Dermis blood vessel endothelial cell (primary cell): ENCODE measurements at places on chromosomes 7 and 10. TPM values are rescaled to one million over a fixed set of nuclear protein-coding genes. Genes with fewer than 3 reads are reported as not detected.

GRCh38 chr7:155791836-155792235 lies 20.4 kb downstream of the SHH start:
- DNase-seq, result no peak

DNA sequence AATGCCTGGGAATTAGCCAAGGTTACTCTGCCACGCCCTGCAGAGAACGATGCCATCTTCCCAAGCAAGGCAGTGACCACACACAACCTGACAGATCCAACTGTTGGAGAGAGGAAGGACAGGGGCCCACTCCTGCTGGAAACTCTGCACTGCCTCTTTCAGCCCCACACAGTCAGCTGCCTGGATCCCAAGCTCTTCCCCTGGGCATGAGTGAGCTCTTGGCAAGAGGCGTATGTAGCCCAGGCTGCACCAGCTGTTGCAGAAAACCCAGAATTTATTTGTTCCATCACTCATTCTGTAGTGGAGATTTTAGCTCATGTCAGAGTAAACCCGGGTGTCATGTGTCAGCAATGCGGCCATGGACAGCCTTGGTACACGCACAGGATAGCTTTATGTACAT lies 135.1 kb upstream of the TRIM24 start:
- DNase-seq, result no peak

DNA sequence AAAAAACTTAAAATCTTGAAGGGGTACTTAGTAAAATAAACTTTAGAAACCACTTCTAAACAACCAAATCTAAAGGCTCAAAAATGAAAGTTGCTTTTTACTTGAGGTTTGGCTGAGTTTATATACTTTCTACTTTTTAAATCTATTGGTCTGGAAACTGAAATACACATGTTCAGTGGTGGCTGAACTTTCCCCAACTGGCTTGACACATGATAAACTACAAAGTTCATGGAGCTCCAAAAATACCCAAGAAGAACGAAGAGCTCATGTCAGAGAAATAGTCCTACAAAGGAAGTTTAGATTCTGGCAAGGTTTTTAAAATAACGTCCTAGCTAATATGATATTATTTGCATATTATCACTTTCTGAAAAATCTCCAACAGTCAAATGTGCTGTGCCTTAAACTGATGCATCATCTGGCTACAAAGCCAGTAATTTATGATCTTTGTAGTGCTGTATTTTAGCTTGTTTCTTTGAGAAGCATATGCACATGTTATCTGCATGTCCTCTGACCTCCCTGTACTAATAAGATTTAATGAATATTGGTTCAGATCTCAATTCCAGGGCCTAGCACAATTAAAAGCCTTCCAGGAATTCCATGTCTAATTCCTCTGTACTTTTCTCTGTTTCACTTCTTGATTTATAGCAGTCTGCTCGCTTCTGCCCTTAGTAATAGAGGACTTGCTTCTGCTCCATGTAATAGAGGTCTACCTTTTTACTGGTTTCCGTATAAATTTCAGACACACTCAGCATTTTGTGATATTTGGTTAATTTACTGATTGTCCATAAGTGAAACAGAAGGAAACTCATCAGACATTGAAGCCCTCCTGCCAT lies 28.2 kb downstream of the SEMA3C start:
- no peak for DNase-seq

- DNase-seq, result no peak
Measured at GRCh38 chr10:24579906-24580305, 143.8 kb downstream of the ARHGAP21 start.

DNA sequence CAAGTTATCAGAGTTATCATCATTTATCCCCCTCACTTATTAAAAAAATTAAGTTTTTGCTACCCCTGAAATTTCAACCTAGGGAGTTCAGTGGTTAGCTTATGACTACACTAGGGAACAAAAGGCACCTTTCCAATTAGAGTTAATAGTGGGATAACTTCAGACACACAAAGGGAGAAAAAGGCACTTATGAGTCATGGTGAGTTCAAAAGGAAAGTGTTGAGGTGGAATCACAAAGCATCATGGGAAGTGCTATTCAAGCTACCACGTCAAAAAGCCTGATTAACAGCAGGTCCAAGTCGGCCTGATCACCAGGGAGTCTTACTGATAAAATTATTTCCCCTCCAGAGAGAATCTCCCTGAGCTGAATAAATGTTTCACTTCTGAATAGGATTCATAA lies 165.7 kb downstream of the C7orf25 start:
- DNase-seq, result no peak

- DNase-seq, result no peak
Measured at GRCh38 chr7:131012477-131013031, 278.5 kb upstream of the KLF14 start.

GRCh38 chr7:100585511-100586265 lies at the start of gene LRCH4:
Gene LRCH4 (minus strand): TSS chr7:100586129. CDS start chr7:100586100, 29 bp downstream.
- peak; percentile 41 for DNase-seq

DNA sequence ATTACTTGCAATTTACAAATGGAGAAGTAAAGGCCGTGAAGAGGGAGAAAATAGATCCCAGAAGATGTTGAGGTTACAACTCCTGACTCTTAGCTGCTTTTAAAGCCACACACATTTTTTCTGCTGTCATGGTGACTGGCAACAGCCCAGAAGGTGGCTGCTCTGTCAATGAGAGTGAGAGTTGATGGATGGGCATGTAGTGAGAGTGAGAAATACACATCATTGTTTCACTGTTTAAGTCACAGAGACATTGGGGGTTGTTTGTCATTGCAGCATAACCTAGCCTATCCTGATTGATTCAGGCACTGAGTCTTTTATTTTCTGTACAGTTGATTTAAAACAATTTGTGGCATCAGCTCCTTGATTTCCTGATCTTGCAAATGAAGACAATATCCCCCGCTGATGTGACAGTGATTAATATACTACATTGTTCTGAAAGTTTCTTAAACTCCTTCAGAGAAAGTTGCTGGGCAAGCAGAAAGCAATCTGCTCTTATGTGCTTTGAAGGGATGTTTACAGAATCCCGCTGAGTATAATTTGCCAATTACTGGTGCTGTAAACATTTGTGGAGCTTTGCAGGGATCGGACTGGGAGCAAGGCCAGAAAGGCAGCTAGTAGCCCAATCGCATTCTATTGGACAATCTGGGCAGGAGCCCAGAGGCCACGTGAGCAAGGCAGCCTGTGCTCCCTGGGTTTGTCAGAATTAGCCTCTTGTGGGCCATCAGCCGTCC lies 229.6 kb downstream of the PRPF18 start:
- peak; percentile 80 for DNase-seq

DNA sequence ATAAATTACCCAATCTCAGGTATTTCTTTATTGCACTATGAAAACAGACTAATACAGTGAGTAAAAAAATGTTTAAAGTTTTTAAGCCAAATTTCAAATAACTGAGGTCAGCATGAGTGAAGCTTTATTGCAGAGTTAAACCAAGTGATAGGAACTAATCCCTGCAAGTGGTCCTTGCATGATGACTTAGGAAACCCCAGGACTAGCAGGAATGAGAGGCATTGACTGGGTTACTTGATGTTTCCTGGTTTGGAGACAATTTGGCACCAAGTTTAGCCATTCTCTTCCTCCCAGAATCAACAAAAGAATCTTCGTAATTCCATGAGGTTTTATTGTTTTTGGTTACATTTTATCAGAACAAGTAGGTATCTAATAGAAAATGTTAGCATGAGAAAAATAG lies 194.2 kb downstream of the BICC1 start:
- no peak for DNase-seq

DNA sequence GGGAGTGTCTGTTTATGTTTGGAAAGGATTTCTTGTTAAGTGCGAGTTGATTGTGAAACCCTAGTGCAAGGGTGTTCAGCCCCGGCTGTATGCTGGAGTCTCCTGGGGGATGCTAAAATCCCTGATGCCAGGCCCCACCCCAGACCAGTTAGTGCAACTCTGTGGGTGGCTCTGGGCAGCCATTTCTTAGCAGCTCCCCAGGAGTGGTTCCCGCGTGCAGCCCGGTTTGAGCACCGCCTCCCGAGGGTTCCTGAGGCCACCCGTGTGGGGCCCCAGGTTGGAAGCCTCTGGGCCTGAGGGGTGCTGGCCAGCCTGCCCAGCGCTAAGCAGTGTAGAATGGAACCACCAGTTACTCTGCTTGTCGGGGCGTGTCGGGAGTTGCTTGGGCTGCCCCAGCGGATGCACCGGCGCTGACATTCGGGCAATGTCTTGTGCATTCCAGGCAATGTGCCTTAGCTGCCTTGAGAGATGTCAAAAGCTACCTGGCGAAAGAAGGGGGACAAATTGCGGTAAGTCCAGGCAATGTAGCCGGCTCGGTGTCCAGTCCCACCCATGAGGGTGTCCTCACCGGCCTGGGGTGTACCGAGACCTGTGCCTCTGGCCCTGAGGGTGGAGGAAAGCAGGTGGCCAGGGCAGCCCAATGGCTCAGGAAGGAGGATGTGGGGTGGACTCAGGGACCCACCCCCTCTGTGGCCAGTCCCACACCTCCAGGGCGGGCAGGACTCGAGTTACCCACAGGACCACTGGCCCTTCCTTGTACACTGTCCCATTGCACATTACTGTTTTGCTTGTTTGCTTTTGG lies 13.2 kb downstream of the PFKFB3 start:
- no peak for DNase-seq

The CPN1 gene
- total RNA-seq, result not detected in 2 replicates

The EBLN1 gene
- total RNA-seq, result not detected in 2 replicates
